ENCODE measurements at places on chromosomes 11 and 22.
A peak's percentile ranks its signal among the peaks of the same experiment; 100 is the strongest.

DNA sequence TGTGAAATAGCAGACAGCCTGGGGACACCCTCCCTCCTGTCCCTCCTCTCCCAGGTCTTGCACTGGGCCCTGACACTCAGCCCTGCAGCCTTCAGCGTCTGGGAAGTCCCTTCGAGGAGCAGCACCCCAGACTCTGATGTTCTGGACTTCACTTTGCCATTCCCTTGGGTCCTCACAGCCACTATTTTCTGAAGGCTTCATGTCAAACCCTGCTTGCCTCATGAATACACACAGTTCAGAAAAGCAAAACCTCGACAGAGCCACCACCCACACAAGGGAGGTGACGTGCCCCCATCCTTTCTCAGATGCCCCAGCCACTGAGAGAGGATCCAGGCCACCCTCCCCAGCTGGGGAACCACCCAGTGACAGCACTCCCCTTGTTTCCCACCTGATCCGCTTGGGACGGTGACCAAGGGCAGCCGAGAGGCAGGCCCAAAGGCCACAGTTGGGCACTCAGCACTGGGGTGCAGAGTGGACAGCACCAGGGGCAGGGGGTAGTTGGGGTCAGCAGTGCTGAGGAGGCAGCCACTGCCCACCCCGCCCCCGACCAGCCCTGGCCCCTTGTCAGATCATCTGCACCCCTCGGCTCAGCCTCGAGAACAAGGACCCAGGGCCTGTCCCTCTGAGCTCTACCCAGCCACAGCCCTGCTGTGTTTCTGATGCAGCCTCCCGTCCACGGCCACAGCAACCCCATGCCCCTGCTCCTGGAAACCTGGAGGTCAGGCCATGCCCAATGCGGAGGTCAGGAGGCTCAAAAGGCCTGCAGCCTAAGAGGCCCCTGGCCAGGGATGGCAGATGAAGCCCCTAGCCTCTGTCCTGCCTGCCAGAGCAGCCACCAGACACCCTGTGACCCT lies 3.1 kb upstream of the TNNT3 start:
- DNase-seq = no peak

GRCh38 chr11:113273720-113274119 lies 40.7 kb upstream of the TTC12 start:
- no peak for DNase-seq

DNA sequence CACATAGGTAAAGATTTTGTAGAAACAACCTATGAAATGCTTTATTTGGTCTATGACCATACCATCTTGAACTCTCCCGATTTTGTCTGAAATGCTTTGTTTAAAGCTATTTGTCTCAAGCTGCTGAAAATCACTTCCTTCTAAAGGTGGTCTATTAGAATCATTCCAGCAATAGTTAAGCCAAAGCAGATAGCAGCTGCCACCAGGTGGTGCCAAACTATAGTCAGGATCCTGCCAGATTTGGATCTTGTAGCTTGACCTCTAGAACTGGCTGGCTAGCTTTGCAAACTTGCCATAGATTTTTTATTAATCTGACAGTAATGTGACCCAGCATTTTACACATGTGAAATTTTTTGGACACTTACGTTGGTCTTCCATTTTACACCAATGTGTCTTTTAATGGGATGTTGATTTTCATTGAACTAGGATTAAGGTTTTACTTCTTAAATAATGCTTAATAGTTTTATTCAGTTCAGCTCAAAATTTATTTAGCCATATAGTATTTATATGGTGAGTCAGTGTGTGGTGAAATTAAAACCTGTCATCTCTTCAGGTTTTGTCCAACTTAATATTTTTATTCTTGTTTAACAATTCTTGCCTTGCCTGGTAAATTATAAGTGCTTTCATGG lies 19.7 kb downstream of the CTR9 start:
- DNase-seq = no peak

GRCh38 chr22:33467620-33468095 lies 409.5 kb upstream of the SYN3 start:
- no peak for DNase-seq

GRCh38 chr11:61041755-61042518 lies 60.4 kb upstream of the CD5 start:
- DNase-seq = peak; percentile 66

DNA sequence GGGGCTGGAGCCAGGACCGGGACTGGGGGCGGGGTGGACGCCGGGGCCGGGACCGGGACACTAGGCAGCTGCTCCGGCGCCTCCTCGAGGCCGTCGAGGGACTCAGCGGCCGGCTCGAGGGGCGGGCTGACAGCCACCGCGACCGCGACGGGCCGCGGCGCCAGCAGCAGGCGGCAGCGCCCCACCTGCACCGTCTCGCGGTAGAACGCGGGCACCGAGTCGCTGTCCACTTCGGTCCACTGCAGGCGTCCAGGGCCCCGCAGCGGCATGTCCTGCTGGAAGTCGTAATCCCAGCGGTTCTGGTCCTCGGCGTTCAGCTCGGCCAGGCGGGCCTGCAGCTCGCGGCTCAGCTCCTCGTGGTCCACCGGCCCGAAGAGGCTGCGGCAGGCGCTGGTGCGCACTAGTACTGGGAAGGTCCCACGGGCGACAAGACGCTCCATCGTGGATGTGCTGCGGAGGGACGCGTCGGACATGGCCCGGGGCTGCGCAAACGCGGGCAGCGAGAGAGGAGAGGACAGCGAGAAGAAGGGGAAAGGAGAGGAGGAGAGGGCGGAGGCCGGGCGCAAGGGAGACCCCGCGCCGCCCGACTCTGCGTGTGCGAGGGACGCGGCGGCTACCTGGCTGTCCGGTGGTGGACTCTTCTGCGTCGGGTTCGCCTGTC lies 428 bp downstream of the CDKN1C start:
- peak; percentile 31 for DNase-seq

Data from T-helper 1 cell (primary cell).